Foreskin fibroblast (primary cell): ENCODE measurements at places on chromosomes 7 and 10.

DNA sequence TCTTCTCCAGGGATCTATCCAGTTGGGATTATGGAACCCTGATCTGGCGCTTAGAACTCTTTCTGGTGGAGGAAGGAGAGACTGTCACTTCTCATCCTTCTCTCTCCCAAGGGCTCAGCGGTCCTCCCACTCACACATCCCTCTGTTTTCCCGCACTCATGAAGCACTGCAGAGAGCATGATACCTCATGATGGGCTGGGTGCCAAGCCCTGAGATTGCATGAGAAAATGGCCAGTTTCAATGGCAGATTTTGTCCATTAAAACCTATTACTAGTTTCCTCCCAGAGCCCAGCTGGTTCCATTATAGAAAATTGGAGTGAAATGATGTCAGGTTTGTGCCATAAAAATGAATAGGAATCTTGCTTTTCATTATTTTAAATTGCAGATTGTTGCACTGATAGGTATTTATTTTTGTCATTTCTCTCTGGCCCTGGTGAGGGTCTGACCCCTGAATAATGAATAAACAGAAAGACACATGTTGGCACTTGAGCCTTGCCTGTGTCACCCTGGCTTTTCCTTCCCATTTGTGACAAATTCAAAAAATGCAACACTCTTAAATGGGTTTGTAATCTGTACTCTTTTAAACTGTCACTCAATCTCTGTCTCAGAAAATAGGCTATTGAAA, 1151.1 kb downstream of the TYW1 start:
- no peak for DNase-seq

DNA sequence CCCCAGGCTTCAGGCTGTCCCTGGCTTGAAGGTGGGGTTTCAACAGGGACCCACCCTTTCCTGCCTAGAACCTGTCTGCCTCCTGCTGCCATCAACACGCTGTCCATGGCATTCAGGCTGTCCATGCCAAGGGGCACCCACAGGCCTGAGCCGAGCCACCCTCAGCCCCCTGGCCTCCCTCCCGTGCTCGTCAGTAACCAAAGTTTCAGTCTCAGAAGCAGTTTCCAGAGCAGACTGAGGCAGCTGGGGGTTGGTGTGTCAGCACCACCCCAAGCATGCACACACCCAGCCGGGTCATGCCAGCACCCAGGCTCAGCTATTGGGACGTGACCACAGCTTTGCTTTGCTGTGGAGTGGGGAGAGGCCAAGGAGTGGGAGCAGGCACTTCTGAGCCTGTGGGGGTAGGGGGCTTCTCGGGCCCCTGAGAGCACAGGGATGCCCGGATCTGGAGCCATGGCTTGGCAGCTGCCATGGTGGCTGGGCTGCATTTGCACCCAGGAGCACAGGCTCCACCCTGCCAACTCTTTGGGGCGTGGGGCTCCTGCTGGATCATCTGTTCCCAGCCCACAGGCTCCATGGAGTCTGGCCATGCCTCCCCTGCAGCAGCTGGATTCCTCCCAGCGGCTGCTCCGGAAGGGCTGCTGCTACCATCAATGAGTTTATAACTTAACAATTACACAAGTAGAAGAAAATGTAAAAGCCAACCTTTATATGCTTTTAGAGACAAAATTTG, 314.5 kb upstream of the SEMA3C start:
- DNase-seq, result no peak

DNA sequence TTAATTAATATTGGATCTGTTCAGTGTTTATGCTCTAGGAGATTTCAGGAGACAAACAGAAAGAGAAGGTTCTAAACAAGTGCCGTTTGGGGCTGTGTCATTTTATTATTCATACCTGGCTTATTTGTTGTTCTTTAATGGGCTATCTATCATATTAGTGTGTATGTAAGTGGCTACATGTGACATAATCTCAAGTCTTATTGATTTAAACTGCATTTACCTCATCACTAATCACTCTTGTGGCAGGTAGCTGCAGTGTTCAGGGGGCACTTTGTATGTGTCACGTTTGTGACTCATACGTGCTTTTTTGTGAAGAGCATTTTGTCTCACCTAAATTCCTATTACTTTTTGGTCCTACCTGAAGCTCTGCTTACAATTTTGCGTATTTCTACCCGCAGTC, 95.4 kb downstream of the EXOC4 start:
- DNase-seq, result no peak

DNA sequence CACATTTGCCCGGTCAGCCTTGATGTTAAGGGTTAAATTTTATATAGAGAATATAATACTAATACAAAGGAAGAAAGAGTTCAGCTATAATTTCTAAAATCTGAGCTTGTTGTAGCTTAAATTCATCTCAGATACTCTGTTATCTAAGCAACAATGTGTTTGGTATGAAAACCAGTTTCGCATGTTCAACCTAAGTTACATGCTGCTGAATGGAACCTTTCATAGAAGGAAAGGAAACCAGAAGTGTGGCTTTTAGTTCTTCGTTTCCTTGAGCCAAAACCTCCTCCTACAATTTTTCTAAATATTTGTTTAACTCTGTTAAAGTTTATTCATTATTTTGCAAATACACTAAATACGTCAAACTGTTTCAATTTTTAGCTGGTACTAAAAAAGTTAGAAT, 18.5 kb downstream of the AGR2 start:
- DNase-seq, result no peak

DNA sequence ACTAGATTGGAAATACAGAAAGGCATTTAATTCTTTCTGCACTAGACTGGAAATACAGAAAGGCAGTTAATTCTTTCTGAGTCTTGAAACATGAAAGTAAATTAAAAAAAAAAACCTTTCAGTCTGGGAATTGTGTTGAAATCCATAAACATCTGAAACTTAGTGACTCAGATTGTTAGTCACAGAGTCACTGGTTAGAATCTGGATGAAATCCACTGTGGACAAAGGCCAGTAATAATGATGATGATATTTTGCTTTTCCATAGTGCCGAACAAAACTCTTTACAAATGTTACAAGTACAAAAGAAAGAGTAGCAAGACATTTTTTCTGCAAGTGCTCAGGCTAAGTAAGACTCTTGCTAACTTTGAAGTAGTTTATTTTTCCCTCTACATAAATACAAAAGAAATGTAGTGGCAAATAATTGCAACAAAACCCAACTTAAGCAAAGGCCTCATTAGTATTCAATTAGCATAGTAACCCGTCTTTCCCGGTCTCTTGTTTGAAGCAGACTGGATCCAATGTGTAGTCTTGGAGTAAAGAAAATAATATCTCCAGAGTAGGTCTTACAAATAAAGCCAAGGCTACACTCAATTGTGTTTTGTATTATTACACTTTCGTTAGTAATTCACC, 5.8 kb upstream of the PRTFDC1 start:
- DNase-seq, result peak; percentile 90

- no peak for DNase-seq
Observed at GRCh38 chr10:42989481-42989921, 87.4 kb upstream of the RET start.
